ENCODE measurements at places on chromosomes 5 and 9.

DNA sequence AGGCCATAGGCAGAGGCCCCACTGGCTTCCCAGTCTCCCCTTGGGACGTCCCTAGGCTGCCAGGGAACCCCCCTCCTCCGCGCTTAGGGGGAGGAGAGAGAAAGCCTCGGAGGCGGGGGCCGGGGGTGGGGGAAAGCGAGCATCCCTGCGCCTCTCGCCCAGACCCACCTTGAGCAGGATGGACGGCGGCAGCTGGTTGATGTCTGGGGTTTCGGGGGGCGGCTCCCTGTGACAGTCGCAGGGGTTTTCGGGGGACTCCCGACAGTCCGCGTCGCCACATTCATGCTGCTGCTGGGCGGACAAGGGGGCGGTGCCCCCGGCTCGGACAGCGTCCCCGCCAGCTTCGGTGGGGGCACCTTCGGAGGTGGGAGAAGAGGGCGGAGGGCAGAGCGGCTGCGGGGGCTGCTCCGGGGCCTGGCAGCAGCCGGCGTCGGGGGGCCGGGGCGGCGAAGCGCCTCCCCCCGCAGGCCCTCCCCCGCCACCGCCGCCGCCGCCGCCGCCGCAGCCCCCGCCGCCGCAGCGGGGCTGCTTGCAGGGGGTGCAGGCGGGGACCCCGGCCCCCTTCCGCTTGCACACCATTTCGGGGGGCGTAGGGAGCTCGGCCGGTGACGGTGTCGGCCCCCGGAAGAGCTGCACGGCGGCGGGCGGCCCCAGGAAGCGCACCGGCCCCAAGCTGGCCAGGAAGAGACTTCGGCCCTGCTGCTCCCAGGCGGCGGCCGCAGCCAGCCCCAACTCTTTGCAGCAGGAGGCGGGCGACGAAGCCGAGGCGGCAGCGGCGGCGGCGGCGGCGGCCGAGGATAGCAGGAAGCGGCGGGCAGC is 1.2 kb downstream of the FBXL17 start:
- peak; percentile 23 for DNase-seq

- DNase-seq: no peak
These were observed 126.1 kb upstream of the VCAN start for GRCh38 chr5:83345423-83345822.

DNA sequence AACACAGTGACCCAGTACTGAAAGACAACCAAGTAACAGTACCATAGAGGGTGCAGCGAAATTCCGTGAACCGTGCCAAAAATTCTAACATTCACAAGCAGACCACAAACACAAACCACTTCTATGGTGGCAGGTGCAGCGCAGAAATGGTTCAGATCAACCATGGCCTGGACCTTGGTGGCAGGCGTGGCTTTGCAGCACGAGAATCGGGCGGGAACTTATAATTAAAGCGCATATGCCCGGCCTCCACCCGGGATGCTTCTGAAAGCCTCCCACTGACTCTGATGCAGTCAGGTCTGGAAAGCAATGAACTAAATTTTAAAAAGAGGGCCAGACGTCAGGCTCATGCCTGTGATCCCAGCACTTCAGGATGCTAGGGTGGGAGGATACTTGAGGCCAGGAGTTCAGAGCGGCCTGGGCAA is 68.0 kb upstream of the TBC1D9B start:
- no peak for DNase-seq

DNA sequence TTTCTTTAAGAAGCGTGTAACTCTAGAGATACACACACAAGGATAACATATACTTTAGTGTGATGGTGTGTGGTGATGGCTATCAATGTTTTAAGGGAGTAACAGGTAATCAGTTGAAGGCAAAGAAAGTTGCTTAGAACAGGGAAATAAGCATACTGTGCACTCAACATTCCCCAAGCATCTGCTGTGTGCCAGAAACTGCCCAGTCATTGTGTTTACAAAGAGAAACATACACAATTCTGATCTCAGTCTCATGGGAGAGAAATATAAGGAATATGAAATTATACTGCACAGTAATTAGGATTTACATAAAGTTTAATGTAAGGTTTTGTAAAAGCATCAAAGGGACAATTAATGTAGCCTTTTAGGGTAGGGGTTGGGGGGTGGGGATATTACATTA is 224.1 kb upstream of the TYRP1 start:
- no peak for DNase-seq

DNA sequence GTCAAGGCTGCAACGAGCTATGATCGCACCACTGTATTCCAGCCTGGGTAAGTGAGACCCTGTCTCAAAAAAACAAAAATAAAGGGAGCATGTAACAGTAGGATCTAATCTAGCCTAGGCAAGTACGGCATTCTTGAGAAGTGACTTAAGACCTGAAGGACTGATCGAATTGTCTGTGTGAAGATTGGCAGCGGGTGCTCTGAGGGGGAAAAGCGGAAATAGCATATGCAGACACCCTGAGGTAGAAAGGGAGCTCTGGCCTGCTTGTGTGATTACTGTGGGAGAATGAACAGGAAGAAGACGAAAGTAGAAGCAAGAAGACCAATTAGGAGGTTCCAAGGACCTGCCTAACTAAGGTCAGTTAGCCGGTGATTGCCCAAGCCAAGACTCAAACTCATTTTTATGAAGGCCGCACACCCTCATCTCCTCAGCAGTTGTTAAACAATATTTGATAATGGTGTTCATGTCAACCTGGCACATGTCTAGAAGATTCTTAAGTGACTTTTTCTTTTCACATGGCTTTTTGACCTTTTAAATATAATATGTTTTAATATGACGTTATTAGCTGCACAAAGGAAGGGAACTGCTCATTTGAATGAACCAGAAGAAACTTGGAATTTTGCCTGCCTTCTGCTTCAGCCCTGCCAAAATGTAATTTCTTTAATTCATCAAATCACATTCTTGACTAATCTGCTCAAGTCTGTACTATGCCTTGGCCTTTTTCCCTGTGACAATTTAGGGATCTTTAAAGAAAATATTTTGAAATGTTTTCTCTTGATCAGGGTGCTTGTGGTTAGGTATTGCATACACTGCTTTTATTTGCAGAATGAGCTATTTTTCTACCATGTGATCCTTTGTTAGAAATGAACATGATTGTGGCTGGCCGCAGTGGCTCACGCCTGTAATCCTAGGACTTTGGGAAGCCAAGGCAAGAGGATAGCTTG is 289.2 kb upstream of the DMRT1 start:
- no peak for DNase-seq

GRCh38 chr9:76894198-76894597 is 11.7 kb downstream of the PRUNE2 start:
- DNase-seq: no peak

DNA sequence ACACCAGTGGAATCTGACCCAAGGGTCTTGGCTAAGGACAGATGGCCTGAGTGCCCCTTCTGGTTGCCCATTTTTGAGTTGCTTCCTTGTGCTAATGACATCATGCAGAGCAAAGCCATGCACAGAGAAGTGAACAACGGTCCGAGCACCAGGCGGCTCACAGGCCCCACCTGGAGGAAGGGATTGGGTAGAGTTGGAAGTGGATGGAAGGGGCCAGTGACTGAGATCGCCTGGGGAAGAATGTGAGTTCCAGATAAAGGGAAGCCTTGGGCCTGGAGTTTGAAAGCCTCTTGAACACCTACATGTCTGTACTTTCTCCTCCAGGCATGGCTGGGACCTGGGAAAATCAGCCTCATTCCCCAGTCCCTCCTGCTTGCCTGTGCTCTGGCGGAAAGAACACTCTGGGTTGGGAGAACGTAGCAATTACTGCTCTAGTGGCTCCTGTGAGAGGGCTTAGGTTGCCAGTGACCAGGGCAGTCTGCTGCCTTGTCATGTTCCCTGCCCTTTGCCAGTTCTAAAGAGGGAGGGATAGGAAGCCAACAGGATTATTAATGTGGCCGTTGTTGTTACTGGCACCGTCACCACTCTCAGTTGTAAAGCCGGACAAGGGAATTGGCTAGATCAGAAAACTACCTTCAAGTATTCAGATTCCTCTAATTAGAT is 62.5 kb upstream of the PTPN3 start:
- no peak for DNase-seq

DNA sequence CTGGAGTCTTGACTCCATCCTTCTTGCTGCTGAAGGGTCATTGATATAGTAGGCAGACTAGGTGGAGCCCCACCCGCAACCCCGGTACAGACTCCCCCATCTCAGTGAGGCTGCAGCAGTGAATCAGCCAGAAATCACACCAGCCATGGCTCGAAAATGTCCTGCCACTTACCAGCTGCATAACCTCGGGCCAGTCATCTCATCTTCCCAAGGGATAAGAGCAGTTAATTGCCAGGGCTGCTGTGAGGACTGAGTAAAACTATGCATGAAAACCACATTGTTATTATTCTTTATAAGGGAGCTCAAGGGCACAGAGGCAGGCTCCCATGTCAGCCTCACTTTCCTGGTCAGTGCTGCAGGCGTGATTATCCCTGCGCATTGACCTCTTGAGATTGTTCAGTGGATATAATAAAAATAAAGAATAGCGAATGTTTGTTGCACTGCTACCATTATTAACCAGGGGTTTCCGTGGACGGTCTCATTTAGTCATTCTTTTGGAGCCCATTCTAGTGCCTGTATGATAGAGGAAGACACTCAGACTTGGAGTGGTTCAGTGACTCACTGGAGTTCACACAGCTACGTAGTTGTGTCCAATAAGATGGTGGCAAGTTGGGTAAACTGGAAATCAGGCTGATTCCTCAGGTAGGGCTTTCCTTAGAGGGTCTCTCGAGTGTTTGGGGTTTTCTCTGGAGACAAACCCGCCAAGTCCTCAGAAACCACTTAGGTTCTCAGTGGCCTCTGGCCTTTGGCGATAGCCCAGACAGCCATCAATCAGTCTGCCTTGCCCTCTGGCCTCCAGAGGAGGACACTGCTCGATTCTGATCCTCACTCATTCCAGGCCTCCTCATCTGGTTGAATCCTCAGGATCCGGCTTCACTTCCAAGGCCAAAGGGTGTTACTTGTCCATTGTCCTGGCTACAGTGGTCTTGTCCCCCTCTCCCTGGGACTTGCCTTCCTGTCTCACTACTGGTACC is 39.9 kb downstream of the COL15A1 start:
- no peak for DNase-seq

- DNase-seq: no peak
These were observed 650 bp downstream of the MRRF start for GRCh38 chr9:122265149-122265915.

DNA sequence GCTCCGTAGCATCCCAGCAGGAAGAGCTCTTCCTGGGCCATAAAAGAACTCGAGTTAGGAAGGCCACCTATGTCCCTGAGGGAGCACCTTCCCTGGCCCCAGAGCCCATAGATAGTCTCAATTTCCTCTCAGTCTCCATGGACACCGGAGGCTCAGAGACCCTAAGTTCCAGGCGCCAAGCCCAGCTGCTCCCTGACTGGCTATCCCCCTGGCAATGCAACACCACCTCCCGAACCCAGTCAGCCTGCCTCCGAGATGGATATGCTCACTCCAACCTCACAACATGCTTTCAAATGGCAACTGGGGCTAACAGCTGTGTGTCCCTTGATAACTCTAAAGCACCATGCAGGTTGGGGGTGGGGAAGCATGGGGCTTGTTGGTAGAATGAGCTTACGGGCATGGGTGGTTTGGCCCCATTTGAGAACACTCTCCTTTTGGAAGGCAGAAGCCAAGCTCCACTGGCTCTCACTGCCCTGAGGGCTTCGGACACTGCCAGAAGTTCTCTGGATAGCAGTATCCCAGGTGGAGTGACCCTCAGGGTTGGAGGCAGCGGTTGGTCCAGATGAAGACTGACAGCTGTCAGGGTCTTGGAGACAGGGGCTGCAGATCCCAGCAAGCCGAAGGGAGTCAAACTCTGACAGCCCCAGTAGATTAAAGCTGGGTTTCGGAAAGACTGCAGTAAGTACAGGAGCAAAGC is 165.3 kb downstream of the PAX5 start:
- DNase-seq: no peak

- no peak for DNase-seq
These were observed 91.7 kb upstream of the ADAMTSL1 start for GRCh38 chr9:18382243-18382642.

- no peak for DNase-seq
These were observed 247.2 kb downstream of the KIF4B start for GRCh38 chr5:155260798-155261197.

GRCh38 chr9:125691869-125692268 is 15.1 kb downstream of the MAPKAP1 start:
- no peak for DNase-seq

DNA sequence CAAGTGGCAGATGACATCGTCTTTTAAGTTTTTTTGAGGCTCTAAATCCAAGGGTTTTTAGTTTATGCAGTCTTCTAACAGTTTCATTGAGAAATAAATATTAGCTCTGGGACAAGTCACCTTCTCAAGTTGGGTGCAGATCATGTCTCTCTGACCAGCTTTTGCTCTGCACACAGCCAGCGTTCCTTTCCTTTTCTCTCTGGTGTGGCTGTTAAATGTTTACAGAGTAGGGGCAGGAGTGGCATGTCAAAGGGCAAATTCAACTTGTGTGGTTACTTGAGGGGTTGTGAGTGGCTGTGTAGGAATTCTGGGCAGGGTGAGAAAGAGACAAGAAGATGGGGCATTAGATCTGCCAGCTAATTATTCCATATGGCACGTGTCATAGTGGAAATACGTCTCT is 187.5 kb upstream of the HMHB1 start:
- no peak for DNase-seq

- no peak for DNase-seq
These were observed 6.8 kb downstream of the HSD17B4 start for GRCh38 chr5:119458911-119459632.

GRCh38 chr5:178327931-178328711 is 95.5 kb upstream of the PHYKPL start:
- DNase-seq: no peak

DNA sequence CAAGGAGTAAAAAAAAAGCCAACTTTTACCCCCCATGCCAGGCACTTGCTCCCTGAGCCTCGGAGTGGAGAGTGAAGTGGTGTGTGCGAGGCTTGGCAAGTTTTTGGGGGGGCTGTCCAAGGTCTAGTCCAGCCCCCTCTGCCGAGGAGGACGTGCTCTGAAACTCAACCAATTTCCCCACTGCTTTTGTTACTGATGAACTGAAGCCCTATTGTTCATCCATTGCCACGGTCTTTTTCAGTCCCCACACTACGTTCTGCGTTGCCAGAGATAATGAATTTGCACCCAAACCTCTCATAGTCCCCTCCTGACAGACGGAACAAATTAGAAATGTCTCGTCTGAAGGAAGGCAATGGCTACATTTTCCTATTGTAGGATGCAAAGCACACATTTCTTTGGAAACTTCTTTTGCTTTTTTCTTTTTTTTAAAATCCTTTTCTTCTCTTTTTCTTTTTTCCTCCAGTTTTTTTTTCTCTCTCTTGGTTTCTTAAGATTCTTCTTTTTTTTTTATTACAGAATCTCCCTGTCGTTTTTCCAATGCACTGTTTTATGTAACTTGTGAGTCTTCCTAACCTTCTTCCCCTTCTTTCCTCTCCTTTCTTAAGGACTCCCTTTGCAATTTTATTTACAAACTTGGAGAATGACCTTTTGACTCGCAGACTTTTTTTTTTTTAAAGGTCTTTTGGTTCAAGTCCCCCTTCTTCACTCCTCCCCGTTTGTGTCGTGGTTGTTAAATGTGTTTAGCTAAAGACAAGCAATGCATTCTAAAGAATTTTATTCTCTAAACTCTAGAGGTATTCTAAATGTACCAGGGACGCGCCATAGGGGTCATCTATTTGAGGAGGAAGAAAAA is 209.5 kb downstream of the MEF2C start:
- DNase-seq: no peak

GRCh38 chr5:160369990-160370712 is at the start of gene C1QTNF2:
C1QTNF2 (minus strand) TSS chr5:160370626; CDS start chr5:160355011, 15,615 bp downstream.
- DNase-seq: no peak

- DNase-seq: no peak
These were observed 60.2 kb downstream of the MLLT3 start for GRCh38 chr9:20562051-20562450.

All from CD4-positive, alpha-beta T cell (primary cell).